Aortic smooth muscle cell (primary cell): ENCODE measurements at places on chromosomes 7 and 10. TPM values are rescaled to one million over a fixed set of nuclear protein-coding genes. Genes with fewer than 3 reads are reported as not detected.

The CARD11 gene
- 0.13 TPM in 1 of 2 replicates, not detected in the other for total RNA-seq

The ZNF107 gene
- 1.7 TPM in 2 replicates for total RNA-seq

The SLC25A28 gene
- 15.9 and 17.0 TPM in 2 replicates for total RNA-seq

The MLXIPL gene
- total RNA-seq: under 0.01 TPM in 1 of 2 replicates, not detected in the other

The PDE6C gene
- not detected in 2 replicates for total RNA-seq

The SLC26A5 gene
- not detected in 2 replicates for total RNA-seq

The PTN gene
- total RNA-seq: 20.6 and 43.0 TPM in 2 replicates

The CALCR gene
- not detected in 2 replicates for total RNA-seq
